ENCODE measurements at places on chromosomes 11 and 22.

- H3K36me3 ChIP-seq = no peaks in the 10 kb centered on the region
- H3K27me3 ChIP-seq = no peaks in the 10 kb centered on the region
- peak overlapping the region; percentile 19 for H3K27ac ChIP-seq
- H3K4me3 ChIP-seq = no peak overlapping the region
Measured at GRCh38 chr11:48055292-48056132, 75.2 kb downstream of the PTPRJ start.

- H3K27me3 ChIP-seq = no peaks in the 10 kb centered on the region
- H3K27ac ChIP-seq = no peak overlapping the region
- no peak for DNase-seq
- no peaks in the 10 kb centered on the region for H3K36me3 ChIP-seq
Measured at GRCh38 chr22:29152045-29152953, 53.4 kb upstream of the EMID1 start.

DNA sequence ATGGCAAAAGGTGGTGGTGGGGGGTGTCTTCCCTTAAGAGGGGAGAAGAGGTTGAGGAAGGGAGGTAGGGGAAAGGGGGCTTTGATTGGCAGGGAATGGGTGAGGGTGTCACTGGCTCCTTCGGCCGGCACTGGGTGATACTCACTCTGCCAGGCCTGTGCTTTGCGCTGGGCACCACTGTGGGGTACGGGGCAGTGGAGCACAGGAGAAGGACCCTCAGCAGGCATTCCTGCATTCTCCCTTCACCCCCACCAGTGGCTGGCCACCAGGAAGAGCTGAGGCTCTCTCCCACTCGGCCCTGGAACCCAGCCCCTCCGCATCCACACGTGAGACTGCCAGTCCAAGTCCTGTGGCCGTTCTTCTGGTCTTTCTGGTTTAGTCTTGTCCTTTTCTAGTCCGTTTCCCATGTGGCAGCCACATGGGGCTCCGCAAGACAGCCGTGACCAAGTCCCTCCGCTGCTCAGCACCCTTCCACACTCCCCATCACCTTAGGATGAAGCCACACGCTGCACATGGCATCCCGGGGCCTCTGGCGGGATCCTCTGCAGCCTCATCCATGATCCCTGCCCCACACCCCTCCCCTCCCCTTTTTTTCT, 8.0 kb downstream of the CAPN5 start:
- no peaks in the 10 kb centered on the region for H3K27me3 ChIP-seq
- no peak overlapping the region for H3K27ac ChIP-seq

DNA sequence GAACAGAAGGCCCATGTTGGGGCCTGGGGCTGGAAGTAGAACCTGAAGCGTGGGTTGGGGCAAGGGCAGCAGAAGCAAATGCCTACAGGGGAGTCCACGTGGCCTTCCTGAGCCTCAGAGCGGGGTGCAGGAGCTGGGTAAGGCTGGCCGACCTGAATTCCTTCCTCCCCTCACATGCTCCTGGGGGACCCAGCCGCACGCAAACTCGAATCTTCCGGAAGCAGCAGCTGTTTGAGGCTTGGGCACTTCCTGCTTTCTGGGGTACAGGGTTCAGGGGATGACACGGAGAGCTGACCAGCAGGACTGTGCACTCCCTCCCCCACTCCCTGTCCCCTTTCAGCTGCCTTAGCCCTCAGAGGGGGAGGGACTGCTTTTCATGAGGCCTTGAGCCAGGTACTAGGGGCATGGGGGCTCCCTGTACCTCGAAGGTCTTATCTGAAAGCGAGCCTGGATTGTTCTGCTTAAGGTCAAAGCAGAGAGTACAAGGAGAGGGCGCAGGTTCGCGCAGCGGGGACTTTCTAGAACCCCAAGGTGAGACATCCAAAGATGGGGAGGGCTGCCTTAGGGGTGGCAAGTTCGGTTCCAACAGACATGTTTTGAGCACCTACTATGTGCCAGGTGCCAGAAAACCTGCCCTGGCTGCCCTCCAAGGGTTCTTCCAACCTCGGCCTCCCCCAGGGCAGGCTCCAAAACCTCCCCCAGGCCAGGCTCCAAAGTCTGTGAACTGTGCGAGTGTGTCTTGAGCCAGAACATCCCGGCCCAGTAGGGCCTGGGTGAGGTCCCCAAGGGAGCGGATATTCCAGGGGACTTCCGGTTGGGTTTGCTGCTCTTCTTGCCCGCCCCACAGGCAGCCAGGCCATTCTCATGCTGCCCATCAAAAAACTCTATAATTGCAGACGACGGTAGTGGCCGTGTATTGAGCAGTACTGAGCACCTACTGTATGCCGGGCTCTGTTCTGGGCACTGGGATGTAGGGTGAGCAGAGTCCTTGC, 1.7 kb downstream of the NCF4 start:
- H3K4me3 ChIP-seq = no peak overlapping the region
- peaks cover 5% of the 10 kb centered on the region for H3K4me1 ChIP-seq
- H3K27ac ChIP-seq = no peak overlapping the region
- H3K27me3 ChIP-seq = no peaks in the 10 kb centered on the region
- H3K36me3 ChIP-seq = no peaks in the 10 kb centered on the region

GRCh38 chr22:19890502-19891316, 36.0 kb upstream of the GNB1L start:
- H3K4me3 ChIP-seq = no peak overlapping the region
- no peaks in the 10 kb centered on the region for H3K27me3 ChIP-seq
- peak overlapping the region; percentile 96 for H3K27ac ChIP-seq
- DNase-seq = no peak
- H3K36me3 ChIP-seq = peaks cover 10% of the 10 kb centered on the region

DNA sequence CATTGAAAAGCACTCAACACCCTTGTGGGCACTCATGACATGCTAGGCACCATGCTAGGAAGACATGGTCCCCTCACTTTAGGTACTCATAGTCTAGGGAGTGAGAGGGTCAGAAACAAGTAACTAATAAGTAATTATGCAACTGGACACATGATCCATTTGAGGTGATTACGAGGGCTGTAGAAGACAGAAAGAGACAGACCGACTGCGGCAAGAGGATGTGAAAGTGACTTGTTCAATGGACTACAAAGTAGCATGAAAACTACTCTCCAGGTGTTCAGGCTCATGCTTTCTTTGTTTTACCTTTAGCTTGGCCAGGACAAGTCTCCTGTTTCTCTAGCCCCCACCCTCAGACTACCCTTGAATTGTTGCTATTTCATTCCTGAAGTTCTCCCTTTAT, 310.8 kb upstream of the SORL1-AS1 start:
- no peak overlapping the region for H3K27ac ChIP-seq
- H3K4me1 ChIP-seq = peaks cover 4% of the 10 kb centered on the region
- DNase-seq = no peak
- no peaks in the 10 kb centered on the region for H3K36me3 ChIP-seq
- no peaks in the 10 kb centered on the region for H3K27me3 ChIP-seq

GRCh38 chr11:130162733-130163132, 3.2 kb downstream of the ST14 start:
- H3K36me3 ChIP-seq = no peaks in the 10 kb centered on the region
- H3K4me1 ChIP-seq = peaks cover 29% of the 10 kb centered on the region
- DNase-seq = no peak
- no peak overlapping the region for H3K4me3 ChIP-seq

GRCh38 chr22:31734512-31734911, 15.4 kb downstream of the PRR14L start:
- DNase-seq = no peak
- H3K36me3 ChIP-seq = peaks cover 51% of the 10 kb centered on the region
- H3K27ac ChIP-seq = peak overlapping the region; percentile 29
- H3K4me1 ChIP-seq = peaks cover 6% of the 10 kb centered on the region
- no peaks in the 10 kb centered on the region for H3K27me3 ChIP-seq

DNA sequence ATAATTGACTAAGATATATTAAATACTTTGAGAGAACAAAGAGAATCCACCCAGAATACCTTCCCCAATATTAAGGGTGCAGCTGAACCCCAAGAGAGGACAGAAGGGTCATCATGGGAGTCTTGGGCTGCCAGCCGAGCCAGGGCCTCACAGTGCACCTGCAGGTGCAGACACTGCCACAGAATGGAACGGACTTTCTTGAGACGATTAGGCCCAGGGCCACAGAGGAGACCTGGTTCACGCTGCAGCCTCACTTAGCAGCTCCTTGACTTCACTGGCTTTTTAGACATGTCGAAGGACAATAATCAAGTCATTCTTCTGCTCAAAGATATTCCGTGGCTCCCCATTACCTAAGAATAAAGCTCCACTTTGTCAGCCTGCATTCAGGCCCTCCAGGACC, 100.6 kb downstream of the PHF21B start:
- no peak overlapping the region for H3K4me3 ChIP-seq
- no peak for DNase-seq
- H3K36me3 ChIP-seq = no peaks in the 10 kb centered on the region
- H3K27ac ChIP-seq = no peak overlapping the region
- no peaks in the 10 kb centered on the region for H3K4me1 ChIP-seq
- peaks cover 4% of the 10 kb centered on the region for H3K27me3 ChIP-seq

DNA sequence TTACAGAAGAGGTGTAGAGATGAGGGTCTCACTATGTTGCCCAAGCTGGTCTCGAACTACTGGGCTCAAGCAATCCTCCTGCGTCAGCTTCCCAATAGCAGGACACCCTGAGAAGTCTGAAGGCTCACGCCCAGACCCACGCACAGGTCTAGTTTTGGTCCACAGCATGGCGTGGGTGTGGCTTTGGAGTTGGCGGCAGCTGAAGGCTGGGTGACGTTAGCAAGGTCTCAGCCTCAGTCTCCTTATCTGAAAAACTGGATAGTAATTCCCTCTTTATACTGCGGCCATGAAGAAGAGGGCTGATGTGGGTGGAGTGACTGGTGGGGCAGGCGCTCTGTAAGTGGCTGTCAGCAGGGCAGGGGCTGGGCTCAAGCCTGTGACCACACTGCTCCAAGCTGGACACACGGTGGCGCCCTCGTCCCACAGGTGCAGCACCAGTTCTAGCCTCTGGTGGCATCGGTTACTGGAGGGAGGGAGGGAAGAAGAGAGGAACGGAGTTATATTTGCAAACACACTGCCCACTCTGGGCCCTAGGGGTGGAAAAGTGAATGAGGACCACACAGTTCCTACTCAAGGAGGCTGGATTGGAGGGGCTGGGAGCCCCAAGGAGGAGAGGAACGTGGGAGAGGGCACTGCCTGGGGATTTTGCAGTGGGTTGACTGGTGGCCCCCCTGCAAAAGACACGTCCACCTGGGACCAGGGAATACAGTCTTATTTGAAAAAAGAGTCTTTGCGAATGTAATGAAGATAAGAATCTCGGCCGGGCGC, 19.6 kb upstream of the CARD10 start:
- peaks cover 17% of the 10 kb centered on the region for H3K4me1 ChIP-seq
- H3K27me3 ChIP-seq = no peaks in the 10 kb centered on the region
- H3K36me3 ChIP-seq = no peaks in the 10 kb centered on the region
- H3K4me3 ChIP-seq = no peak overlapping the region
- H3K27ac ChIP-seq = no peak overlapping the region

DNA sequence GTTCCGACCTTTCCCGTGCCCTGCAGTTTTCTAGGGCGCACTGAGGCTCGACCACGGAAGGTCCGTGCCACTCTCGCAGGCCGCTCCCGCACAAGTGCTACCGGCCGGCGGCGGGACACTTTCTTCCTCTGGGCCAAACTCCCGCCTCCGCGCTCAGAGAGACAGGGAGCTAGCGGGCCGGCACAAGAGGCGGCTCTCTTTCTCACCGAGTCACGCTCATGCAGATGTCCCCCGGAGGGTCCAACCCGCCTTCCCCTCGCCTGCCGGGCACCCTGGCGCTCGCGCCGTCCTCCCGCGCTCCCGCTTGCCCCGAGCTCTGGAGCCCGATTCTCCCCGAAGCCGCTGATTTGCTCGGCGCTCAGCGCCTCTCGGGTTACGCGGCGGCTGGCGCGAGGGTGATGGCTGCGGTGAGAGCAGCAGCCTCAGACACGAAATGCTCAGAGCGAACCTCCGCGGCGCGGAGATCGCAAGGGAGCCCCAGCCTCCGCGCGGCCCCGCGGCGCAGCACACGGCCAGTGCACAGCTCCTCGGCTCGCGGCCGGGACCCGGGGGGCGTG, 1.0 kb downstream of the LMO1 start:
- H3K36me3 ChIP-seq = no peaks in the 10 kb centered on the region
- peaks cover 5% of the 10 kb centered on the region for H3K4me1 ChIP-seq
- DNase-seq = no peak
- H3K4me3 ChIP-seq = peak overlapping the region; percentile 25
- H3K27me3 ChIP-seq = peaks cover 45% of the 10 kb centered on the region

DNA sequence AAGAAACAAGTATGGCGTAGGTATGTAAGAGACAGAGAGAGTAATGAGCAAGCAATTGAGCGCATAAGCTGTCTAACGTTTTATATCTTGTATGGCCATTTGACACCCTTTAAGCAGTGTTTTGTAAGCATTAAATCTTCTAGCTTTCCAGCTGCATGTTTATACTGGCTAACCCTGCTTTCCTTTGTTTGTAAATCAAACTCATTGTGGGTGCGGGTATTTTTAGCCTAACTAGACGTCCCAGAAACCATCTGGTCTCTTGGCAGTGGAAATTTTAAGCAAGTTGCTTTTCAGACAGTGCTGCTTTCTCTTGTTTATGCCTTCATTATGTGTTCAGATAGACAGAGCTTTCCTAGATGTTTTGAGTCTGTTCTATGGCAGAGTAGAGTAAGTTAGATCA, 73.5 kb downstream of the RNF169 start:
- no peaks in the 10 kb centered on the region for H3K27me3 ChIP-seq
- peaks cover 53% of the 10 kb centered on the region for H3K36me3 ChIP-seq
- H3K27ac ChIP-seq = no peak overlapping the region
- H3K4me1 ChIP-seq = no peaks in the 10 kb centered on the region
- no peak for DNase-seq

DNA sequence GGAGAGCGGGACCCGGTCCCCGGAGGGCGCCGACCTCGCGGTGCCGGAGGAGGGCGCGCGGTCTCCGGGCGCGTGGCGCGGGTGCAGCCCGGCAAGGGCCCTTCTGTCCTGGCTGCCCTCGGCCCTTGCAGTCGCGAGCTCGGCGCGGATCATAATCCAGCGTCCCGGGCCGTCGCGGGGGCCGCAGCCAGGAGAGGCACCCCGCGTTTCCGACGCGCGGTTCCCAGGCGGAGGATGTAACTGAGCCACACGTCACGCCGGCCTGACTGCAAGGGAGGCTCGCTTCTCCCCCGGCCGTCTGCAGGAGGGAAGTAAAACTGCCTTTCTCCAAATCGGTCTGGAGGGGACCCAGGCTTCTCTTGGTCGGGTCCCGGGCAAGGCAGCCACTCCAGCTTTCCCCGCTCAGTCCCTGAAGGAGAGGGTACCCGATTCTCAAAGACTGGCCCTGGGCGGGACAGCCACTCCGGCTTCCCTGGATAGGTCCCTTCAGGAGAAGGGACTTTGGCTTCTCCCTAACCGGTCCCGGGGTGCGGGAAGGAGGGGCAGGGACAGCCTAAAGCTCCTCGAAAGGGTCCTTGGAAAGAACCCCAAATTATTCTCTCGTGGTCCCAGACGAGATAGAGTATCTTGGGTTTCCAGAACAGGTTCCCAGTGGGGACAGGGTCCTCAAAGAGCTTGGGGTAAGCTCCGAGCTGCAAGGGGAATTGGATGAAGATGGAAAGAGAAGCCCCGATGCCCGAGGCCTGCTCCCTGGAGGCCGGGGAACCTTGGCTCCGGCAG, 836 bp downstream of the SPON1 start:
- peaks cover 93% of the 10 kb centered on the region for H3K27me3 ChIP-seq
- no peaks in the 10 kb centered on the region for H3K4me1 ChIP-seq
- no peak overlapping the region for H3K27ac ChIP-seq

GRCh38 chr11:75524665-75525432, 892 bp downstream of the GDPD5 start:
- DNase-seq = no peak
- H3K4me3 ChIP-seq = peak overlapping the region; percentile 69
- H3K27me3 ChIP-seq = no peaks in the 10 kb centered on the region
- no peaks in the 10 kb centered on the region for H3K36me3 ChIP-seq

All from RWPE2 (cell line).